ENCODE measurements at places on chromosomes 3 and 15. TPM values are rescaled to one million over a fixed set of nuclear protein-coding genes. Genes with fewer than 3 reads are reported as not detected.

Gene ZNF621
- 23.5 TPM for polyA plus RNA-seq

GRCh38 chr15:75738014-75738646 is 25.5 kb upstream of the CSPG4 start:
- DNase-seq: no peak

- DNase-seq: no peak
These were observed 44.0 kb downstream of the XXYLT1 start for GRCh38 chr3:195226900-195227447.

- DNase-seq: no peak
These were observed 23.3 kb upstream of the CHMP2B start for GRCh38 chr3:87203809-87204208.

DNA sequence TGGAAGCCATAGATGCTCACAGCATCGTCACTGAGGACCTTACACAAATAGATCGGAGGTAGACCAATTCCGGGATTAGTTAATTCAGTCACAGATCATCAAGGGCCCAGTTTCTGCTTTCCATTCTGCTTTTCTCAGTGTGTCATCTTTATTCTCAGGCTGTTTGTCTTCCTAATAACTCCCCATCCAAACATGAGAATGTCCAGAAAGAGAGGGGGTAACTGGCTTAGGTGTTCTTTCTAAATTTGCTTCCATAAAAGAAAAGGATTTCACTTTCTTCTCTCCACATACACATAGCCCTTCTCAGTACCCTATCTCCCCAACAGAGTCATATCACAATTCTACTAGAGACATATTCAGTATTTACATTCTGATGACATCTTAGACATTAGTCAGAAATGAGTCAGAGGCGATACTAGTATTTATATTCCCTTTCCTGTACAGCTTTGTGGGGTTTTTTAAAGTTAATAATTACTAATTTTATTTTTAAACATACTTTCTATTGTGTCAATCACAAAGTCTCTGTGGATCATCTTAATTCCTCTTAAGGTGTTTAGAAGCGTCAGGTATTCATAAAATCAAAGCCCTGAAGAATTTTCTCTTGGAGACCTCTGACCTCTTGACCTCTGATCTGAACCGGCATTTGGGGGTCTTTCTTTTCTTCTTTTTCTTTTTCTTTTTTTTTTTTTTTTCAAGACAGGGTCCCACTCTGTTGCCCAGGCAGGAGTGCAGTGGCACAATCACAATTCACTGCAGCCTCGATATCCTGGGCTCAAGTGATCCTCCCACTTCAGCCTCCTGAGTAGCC is 24.3 kb upstream of the IL12A start:
- DNase-seq: no peak

Gene FBXO40
- 0.01 TPM for polyA plus RNA-seq

DNA sequence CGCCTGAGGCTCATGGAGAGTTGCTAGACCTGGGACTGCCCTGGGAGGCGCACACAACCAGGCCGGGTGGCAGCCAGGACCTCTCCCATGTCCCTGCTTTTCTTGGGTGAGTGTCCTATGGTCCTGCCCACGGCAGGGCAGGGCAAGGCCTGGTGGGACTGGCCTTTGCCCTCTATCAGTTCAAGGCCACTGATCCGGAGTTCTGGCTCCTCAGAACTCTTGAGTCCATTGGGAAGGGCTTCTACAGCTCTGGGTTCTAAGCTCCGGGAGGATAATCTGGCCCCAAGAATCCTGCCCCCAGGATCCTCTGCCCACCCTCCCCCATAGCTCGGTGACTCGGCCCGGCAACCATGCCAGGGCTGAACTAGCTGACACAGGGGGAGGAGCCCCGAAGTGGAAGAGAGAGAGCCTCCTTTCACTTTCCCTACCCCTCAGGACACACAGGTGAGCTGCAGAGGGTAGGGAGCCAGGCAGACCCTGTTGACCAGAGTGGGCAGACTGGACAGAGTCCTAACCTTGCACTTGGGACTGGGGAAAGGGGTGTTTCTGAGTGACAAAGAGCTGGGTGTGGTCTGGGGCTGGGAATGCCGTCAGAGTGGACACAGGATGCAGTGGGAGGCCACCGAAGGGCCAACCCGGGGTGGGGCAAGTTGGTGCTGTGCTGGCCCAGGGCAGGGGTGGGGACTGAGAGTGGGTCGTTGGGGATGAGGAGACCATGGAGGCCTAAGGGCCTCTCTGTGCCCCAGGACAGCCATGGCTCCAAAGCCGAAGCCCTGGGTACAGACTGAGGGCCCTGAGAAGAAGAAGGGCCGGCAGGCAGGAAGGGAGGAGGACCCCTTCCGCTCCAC is 664 bp downstream of the PARP3 start:
- no peak for DNase-seq

Gene OIP5
- 10.4 TPM for polyA plus RNA-seq

Gene P3H2
- polyA plus RNA-seq: 109 TPM

Gene CHST2
- polyA plus RNA-seq: 28.4 TPM

Gene FAM107A
- 5.2 TPM for polyA plus RNA-seq

DNA sequence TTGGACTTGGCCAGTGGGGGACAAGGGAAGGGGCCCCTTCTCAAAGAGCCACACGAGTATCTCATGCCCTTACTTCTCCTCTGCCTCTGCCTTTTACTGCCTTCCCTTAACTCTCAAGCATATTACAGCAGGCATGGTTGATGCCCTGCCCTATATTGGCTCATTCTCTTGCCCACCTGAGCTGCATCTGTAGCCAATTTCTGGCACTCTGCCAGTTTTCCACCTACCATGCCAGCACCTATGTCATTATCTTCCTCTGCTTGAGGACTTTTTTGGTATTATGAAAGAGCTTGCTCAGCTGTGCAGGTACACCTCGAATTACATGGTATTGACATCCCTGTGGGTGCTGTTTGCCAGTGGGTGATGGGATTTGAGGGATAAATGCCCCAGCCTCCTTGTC is 181.8 kb downstream of the OXSM start:
- DNase-seq: no peak

DNA sequence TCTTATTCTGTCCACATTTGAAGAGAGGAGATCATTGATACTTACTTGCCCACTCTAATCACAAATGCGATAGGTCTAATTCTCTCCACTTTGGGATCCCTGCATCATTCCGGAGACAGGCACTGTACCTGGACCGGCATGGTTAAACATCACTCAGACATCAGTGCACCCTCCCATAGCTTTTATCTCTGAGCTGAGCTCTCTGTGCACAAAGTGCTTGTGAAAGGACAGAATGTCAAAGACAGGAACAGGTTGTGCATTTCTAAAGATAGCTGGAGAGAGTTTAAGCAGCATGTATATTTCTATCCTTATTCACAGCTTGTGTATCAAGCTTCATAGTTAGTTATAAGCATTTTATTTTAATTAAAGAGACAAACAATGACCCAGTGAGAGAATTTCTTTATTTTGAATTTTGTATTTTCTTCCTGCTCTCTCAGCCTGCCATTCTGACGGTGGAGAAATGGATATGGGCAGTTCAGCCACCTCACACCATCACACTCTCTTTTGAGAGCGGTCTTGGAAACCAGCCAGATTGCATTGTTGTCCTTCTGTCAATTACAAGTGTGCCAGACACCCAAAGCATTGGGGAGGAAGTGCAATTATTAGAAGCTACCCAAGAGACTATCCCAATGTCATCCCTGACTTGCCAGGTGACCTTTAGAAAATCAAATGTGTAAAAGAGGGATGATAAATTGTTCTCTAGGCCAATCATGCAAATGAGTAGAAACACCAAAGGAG is 65.2 kb upstream of the CHL1 start:
- no peak for DNase-seq

DNA sequence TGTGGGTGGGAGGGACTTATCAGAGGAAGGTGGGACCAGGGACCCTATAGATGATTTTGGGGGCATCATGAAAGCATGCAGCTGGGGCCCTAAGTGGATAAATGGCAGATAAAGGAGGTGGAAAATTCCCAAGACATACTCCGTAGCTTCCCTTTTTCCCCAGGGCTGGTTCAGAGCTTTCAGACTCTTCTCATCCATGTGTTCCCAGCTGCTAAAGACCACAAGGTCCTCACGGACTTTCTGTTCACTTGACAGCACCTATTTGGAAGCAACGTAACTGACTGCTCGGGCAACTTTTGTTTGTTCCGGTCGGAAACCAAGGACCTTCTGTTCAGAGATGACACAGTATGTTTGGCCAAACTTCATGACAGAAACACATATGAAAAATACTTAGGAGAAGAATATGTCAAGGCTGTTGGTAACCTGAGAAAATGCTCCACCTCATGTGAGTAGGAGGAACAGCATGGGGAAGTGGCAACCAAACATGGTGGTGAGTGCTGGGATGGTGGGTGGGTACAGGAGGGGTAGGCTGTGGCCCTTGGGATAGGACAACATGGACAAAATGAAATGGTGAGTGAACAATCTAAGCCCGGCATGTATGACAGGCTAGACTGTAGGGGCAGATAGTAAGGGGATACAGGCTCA is 28.7 kb upstream of the SRPRB start:
- DNase-seq: no peak

Gene MUSTN1
- 0.62 TPM for polyA plus RNA-seq

DNA sequence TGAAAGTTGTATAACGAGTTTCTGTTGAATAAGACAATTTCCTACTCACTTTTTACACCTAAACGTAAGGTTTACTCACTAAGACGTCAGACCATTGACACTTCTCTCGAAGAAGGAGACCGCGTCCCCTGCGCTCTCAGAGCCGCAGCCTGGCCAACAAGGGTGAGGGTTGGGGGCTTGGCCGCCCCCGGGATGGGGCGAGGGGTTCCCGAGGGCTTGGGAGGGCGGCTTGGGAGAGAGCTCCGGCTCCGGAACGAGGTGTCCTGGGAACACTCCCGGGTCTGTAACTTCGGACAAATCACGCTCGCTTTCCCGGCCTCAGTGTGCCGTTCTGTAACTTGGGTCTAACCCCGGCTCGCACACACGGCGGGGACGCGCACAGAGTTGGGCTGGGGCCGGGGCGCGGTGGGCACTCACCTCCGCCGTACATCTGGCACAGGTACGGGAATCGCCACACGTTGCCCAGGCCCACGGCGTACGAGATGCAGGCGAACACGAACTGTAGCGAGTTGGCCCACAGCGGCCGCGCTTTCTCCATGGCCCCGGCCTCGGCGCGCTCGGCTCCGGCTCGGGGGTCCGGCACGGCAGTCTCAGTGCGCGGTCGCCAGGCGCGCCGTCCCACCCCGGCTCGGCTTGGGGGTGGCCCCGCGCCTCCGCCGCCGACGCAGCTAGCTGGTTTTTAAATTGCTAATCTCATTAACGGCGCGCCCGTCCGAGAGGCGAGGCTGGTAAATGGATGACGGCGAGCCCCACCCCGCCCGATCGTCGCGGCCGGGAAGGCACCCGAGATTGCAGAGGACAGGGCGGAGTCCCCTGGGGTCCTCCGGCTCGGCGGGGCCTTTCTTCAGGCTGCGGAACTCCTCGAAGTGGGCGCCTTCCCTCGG is at the start of gene SLC6A20:
Gene SLC6A20 (minus strand): TSS at position 655 of the 884 bp plus-strand sequence. CDS start 117 bp downstream, at position 538.
- no peak for DNase-seq

Gene CEMIP
- polyA plus RNA-seq: 3.0 TPM

DNA sequence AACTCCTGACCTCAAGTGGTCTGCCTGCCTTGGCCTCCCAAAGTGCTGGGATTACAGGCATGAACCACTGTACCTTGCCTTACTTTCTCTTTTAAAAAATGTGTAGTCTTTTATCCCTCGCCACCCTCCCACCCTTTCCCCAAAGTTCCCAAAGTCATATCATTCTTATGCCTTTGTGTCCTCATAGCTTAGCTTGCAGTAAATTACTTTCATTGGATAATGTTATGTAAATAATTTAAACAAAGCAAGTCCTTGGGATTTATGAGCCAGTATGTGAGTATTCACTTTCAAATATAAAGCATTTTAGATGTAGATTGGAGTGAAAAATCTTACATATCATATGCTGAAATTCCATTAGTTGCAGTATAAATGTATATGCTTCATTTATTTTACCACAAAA is 11.0 kb downstream of the GTF2A2 start:
- DNase-seq: no peak

Gene C3orf62
- 11.8 TPM for polyA plus RNA-seq

DNA sequence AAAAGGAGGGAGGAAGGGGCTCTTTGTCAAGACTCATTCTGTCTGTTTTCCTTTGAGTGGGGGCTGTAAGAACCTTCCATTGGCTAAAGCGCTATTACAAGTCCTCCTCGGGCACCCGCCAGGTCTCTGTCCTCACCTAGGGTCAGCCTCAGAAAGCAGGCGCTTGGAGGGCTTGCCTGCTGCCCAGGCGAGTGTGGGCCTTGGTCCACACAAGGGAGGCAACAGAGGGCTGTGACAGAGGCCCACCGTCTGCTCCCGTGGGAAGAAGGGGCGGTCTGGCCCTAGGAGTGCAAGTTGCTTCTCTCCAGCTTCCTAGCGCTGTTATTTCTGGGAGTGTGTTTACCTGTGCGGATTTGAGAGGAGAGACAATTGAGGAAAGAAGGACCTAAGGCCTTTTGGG is 24.0 kb upstream of the EHD4 start:
- no peak for DNase-seq

Gene CHAC1
- 4.4 TPM for polyA plus RNA-seq

Gene SLITRK3
- polyA plus RNA-seq: 0.22 TPM

Gene AGTR1
- 28.1 TPM for polyA plus RNA-seq

Gene FAM227B
- 18.3 TPM for polyA plus RNA-seq

- DNase-seq: no peak
These were observed 601.2 kb downstream of the FOXP1 start for GRCh38 chr3:70982284-70982683.

- no peak for DNase-seq
These were observed 16.9 kb upstream of the RHCG start for GRCh38 chr15:89513284-89513683.

GRCh38 chr3:139105154-139105702 is 60.5 kb upstream of the PRR23C start:
- DNase-seq: no peak

DNA sequence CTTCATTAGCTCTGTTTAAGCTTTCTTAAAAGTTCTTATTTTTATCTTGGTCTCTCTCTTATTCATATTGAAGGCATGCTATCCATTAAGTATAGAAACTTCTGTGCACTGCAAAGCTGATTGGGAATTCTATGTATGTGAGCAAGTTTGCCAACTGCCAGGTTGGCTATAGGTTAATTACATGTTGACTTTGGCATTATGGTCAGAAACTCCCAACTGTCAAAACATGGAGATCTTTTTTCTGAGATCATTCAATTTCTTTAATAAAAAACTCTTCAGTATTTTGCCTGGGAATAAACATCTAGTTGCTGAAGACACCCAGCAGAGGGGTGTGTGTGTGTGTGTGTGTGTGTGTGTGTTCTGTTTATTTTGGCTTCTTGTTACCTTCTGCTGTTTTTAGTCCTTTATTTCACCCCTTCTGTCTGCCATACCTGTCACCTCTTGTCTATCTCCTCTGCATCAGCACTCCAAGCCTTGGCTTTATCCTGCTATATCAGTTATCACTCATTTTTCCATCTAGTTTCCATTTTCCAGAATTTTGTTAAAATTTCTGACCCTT is 1.3 kb upstream of the ARL14 start:
- DNase-seq: no peak

Gene WDR5B
- 10.7 TPM for polyA plus RNA-seq

Gene TRAK1
- polyA plus RNA-seq: 46.4 TPM
